Thyroid gland (tissue), 4 donors: ENCODE measurements at places on chromosomes 2 and 18. TPM values are rescaled to one million over a fixed set of nuclear protein-coding genes. Genes with fewer than 3 reads are reported as not detected.

ADAM17 gene
- total RNA-seq, result 26.9 TPM

SERPINB3 gene
- not detected for total RNA-seq

MAL gene
- total RNA-seq, result 16.1 TPM

COLEC12 gene
- total RNA-seq, result 13.1 TPM

PPM1B gene
- 39.9 TPM for total RNA-seq

- H3K4me3 ChIP-seq, result no peak overlapping the region
- H3K36me3 ChIP-seq, result no peaks in the 10 kb centered on the region
- H3K4me1 ChIP-seq, result no peaks in the 10 kb centered on the region
- H3K27me3 ChIP-seq, result no peaks in the 10 kb centered on the region
Observed at GRCh38 chr2:70930371-70931329, 5.0 kb upstream of the ATP6V1B1 start.

DNA sequence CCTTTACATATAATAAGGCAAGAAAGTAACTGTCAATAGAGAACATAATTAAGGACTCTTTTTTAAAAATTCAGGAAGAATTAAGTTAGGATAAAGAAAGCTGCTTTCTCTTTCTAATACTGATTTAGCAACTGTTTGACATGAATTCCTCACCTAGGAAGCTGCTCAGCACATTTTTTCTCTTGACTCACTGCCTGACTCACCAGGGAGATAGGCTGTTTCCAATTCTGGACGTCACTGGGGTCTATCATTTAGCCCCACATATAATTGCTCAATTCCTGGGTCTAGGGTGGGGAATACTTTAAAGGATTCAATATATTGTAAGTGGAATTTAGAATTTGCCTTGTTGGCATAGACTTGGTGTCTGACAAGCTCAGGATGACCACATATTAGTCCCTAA lies 50.8 kb upstream of the UGP2 start:
- H3K27me3 ChIP-seq, result no peaks in the 10 kb centered on the region
- no peaks in the 10 kb centered on the region for H3K4me1 ChIP-seq
- H3K27ac ChIP-seq, result no peak overlapping the region
- no peak overlapping the region for H3K4me3 ChIP-seq

- H3K36me3 ChIP-seq, result no peaks in the 10 kb centered on the region
- no peaks in the 10 kb centered on the region for H3K27me3 ChIP-seq
- H3K4me1 ChIP-seq, result no peaks in the 10 kb centered on the region
- no peak overlapping the region for H3K4me3 ChIP-seq
- DNase-seq, result no peak
- no peak overlapping the region for H3K27ac ChIP-seq
Observed at GRCh38 chr2:174522553-174522952, 35.7 kb upstream of the GPR155 start.

DNA sequence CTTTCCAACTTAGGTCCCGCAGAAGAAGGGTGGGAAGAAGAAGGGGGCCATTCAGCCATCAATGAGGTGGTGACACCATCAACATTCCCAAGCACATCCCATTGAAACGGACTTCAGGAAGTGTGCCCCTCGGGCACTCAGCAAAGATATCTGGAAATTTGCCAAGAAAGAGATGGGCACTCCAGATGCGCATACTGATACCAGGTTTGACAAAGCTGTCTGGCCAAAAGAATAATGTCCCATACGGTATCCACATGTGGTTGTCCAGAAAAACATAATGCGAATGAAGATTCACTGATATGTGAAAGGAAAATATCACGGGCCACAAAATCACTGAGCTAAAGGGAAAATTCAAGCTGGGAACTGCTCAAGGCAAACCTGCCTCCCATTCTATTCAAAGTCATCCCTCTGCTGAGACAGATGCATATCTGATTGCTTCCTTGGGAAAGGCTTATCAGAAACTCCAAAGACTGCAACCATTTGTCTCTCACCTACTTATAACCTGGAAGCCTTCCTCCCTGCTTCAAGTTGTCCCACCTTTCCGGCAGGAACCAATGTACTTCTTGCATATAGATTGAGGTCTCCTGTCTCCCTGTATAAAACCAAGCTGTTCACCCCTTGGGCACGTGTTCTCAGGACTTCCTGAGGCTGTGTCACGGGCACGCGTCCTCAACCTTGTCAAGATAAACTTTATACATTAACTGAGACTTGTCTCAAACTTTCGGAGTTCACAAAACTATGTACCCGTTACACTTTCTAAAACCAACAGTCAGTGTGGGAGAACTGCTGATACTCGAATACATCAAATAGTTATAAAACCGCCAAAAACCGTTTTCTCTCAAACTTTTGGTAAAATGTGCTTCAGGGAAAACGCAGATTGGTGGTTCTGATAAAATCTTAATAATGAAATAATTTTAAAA lies 1.3 kb upstream of the PDK1 start:
- peak overlapping the region; percentile 66 for H3K27ac ChIP-seq
- no peak overlapping the region for H3K4me3 ChIP-seq
- H3K4me1 ChIP-seq, result peaks cover 11% of the 10 kb centered on the region
- H3K27me3 ChIP-seq, result no peaks in the 10 kb centered on the region
- H3K36me3 ChIP-seq, result no peaks in the 10 kb centered on the region

DNA sequence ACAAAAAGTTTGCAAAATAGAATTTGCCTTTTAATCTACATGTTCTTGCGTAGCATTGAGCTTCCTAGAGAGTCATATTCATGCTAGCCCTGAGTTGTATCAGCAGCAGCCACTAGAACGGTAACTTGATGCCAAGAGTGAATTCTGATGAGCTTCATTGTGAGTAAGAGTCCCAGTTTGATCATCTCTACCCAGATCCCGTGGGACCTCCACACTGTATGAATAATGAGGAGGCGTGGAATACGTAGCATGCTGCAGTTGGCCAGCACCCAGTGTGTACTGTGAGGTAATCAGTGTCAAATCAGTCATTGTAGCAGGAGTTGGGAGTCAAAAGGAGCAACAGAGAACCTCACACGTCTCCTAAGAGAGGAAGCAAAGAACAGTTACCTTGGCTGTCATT lies 197.9 kb downstream of the NEDD4L start:
- no peaks in the 10 kb centered on the region for H3K36me3 ChIP-seq
- no peaks in the 10 kb centered on the region for H3K27me3 ChIP-seq
- peaks cover 22% of the 10 kb centered on the region for H3K4me1 ChIP-seq
- H3K4me3 ChIP-seq, result no peak overlapping the region

DNA sequence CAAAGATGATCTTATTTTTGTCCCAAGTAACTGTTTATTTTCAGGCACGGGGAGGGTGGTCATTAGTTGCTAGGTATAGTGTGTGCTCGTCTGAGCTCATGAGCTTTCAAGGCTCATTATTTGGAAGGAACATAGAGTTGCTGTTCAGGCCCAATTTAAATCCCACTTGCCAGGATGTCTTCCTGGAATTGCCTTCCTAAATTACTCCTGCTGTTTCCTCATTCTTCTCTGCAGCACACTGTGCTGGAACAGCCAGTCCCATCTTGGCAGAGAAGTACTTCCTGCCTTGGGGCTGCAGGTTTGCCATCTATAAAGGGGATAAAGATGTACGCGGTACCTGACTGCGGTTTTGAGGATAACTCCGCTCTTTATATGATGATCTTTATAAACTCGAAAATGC lies 37.3 kb downstream of the GREB1 start:
- no peak overlapping the region for H3K27ac ChIP-seq
- no peak overlapping the region for H3K4me3 ChIP-seq
- no peak for DNase-seq
- H3K27me3 ChIP-seq, result no peaks in the 10 kb centered on the region
- no peaks in the 10 kb centered on the region for H3K36me3 ChIP-seq
- no peaks in the 10 kb centered on the region for H3K4me1 ChIP-seq

DNA sequence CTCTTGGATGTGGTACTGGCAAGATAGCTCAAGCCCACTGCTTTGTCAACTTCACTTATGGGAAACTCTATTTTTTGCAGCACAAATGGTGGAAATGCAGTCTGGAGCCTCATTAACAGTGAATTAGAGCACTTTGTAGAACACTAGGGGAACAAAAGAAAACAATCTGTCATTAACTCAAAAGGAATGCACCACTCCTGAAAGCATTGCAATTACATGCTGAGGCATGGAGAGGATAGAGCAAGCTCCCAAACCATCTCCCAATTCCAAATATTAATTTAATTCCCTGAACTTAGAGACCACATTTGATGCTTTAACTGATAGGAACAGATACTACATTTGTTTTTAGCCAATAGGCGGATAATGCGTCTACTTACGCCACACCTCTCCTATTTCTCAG lies 32.8 kb upstream of the TANC1 start:
- no peak for DNase-seq
- peaks cover 16% of the 10 kb centered on the region for H3K4me1 ChIP-seq
- H3K4me3 ChIP-seq, result no peak overlapping the region
- H3K36me3 ChIP-seq, result no peaks in the 10 kb centered on the region
- H3K27ac ChIP-seq, result no peak overlapping the region

- H3K27me3 ChIP-seq, result no peaks in the 10 kb centered on the region
- H3K4me1 ChIP-seq, result no peaks in the 10 kb centered on the region
- H3K36me3 ChIP-seq, result no peaks in the 10 kb centered on the region
- no peak overlapping the region for H3K4me3 ChIP-seq
Observed at GRCh38 chr2:219104107-219105035, 43.6 kb upstream of the IHH start.
